ENCODE measurements at places on chromosomes 3 and 15. TPM values are rescaled to one million over a fixed set of nuclear protein-coding genes. Genes with fewer than 3 reads are reported as not detected.

CYP11A1 gene
- total RNA-seq, result 0.29 TPM

UROC1 gene
- not detected for total RNA-seq

TNNC1 gene
- total RNA-seq, result 5.9 TPM

GPR171 gene
- total RNA-seq, result 91.8 TPM

DNA sequence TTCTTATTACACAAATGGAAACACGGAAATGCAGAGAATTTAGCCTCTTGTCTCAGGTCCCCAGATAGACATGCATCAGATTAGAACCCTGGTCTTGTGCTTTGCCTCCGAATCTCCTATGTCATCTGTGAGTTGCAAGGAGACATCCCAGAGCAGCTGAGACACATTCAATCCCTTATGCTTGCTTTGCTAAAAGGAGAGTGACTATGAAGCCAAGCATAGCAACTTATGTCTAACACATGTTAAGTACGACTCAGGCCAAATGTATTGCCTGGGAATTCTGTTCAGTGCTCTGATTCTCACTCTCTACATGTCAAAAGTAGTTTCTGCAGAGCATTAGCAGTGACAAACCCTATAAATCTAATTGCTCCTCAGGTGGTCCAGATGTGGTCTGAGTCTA, 30.6 kb upstream of the LRRC3B start:
- no peaks in the 10 kb centered on the region for H3K27me3 ChIP-seq
- H3K27ac ChIP-seq, result no peak overlapping the region
- no peaks in the 10 kb centered on the region for H3K4me1 ChIP-seq
- H3K36me3 ChIP-seq, result no peaks in the 10 kb centered on the region
- H3K4me3 ChIP-seq, result no peak overlapping the region

DNA sequence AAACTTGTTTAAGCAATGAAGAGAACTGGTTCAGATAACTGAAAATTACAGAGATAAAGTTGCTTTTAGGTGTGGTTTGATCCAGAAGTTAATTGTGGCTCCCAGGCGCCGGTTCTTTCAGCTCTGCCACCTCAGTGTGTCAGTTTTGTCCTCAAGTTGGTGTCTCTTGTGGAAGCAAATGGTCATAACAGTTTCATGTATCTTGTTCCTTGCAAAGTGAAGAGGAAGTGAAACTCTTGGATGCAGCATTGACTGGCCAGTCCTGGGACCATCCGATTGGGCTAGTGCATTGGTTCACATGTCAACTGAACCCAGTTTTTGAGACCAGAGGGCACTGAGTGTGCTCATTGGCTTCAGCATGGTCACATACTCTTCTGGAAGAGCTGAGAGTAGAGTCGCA, 181.4 kb upstream of the GRM7 start:
- no peaks in the 10 kb centered on the region for H3K36me3 ChIP-seq
- H3K27me3 ChIP-seq, result no peaks in the 10 kb centered on the region
- H3K4me3 ChIP-seq, result no peak overlapping the region
- H3K4me1 ChIP-seq, result no peaks in the 10 kb centered on the region

GRCh38 chr15:75007216-75007615, 11.9 kb downstream of the SCAMP5 start:
- H3K4me3 ChIP-seq, result no peak overlapping the region
- peaks cover 2% of the 10 kb centered on the region for H3K27me3 ChIP-seq
- H3K27ac ChIP-seq, result no peak overlapping the region
- no peaks in the 10 kb centered on the region for H3K36me3 ChIP-seq
- DNase-seq, result no peak

- no peaks in the 10 kb centered on the region for H3K4me1 ChIP-seq
- DNase-seq, result no peak
- H3K4me3 ChIP-seq, result no peak overlapping the region
- H3K27me3 ChIP-seq, result no peaks in the 10 kb centered on the region
Observed at GRCh38 chr3:55341502-55342031, 145.5 kb downstream of the WNT5A start.

- no peaks in the 10 kb centered on the region for H3K4me1 ChIP-seq
- H3K27me3 ChIP-seq, result peaks cover 3% of the 10 kb centered on the region
- H3K4me3 ChIP-seq, result no peak overlapping the region
- H3K27ac ChIP-seq, result no peak overlapping the region
Observed at GRCh38 chr15:47968593-47968992, 152.2 kb upstream of the SLC24A5 start.

DNA sequence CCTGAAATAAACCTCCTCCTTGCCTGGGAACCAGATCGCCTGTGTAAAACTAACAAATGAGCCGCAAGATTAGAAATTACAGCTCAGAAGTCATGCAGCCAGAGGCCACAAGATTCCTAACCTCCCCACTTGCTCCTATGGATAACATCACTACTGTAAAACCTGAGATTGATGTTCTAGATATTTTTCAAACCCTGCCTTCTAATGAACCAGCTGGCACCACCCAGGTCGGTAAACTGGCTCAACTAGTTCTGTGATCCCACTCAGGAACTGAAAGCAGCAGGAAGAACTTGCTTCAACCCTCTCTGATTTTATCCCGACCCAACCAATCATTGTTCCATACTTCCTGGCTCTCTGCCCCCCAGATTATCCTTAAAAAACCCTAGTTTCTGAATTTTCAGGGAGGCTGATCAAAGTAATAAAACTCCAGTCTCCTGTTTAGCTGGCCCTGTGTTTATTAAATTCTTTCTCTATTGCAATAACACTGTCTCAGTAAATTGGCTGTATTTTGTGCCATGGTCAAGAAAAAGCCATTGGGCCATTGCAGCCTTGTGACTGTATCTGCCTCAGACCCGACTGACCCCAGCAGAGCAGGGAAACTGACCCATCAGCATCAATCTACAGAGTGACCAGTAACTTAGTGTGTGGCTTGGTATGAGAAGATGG, 98.9 kb downstream of the RPLP1 start:
- DNase-seq, result no peak
- peaks cover 5% of the 10 kb centered on the region for H3K27me3 ChIP-seq
- no peak overlapping the region for H3K4me3 ChIP-seq
- H3K27ac ChIP-seq, result no peak overlapping the region
- H3K36me3 ChIP-seq, result no peaks in the 10 kb centered on the region

- H3K36me3 ChIP-seq, result no peaks in the 10 kb centered on the region
- no peaks in the 10 kb centered on the region for H3K27me3 ChIP-seq
- H3K27ac ChIP-seq, result no peak overlapping the region
Observed at GRCh38 chr15:91552555-91552954, 301.0 kb upstream of the SLCO3A1 start.

DNA sequence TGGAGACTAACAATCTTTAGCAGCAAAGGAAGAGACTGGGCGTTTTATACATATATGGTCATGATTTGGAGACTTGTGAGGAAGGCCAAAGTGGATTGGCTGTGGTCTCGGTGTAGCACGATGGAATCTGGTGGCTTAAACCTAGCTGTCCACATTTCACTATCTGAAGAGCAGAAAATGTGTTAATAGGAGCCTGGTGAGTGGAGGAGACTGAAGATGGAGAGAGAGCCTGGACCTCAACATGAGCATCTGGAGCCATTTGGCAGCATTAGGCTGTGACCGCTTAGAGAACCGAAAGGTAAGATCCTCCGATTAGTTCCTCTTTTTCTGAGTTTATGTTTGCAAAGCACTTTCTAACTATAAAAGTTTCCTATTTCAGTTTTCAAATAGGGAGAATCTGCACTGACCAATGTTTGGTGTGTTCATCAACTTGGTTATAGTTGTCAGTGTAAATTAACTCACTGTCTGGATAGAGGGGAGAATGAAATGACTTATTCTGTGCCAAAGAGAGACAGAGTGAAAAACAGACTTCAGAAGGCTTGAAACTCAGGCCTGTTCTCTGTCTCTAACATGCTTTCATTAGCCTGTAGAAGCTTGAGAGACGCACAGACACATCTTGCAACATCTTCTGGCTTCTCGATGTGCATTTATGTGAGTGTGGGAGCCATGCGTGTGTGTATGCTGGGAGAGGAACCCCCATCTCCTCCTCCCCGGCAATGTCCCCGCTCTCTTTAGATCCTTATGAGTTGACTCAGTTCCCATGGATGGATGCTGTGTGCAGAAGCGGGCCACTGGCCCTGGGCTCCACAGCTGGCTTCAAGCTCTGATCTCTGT, 244.7 kb upstream of the TBL1XR1 start:
- no peak for DNase-seq
- no peak overlapping the region for H3K27ac ChIP-seq
- no peaks in the 10 kb centered on the region for H3K27me3 ChIP-seq
- no peaks in the 10 kb centered on the region for H3K4me1 ChIP-seq
- no peak overlapping the region for H3K4me3 ChIP-seq

GRCh38 chr3:128727059-128727458, 1.1 kb downstream of the RAB7A start:
- DNase-seq, result no peak
- peaks cover 41% of the 10 kb centered on the region for H3K36me3 ChIP-seq
- H3K27me3 ChIP-seq, result no peaks in the 10 kb centered on the region
- peak overlapping the region; percentile 97 for H3K27ac ChIP-seq

Measured in activated CD8-positive, alpha-beta T cell treated with anti-CD3 and anti-CD28 coated beads for 36 hours (primary cell).